Dermis blood vessel endothelial cell (primary cell): ENCODE measurements at places on chromosomes 1 and 21.
A peak's percentile ranks its signal among the peaks of the same experiment; 100 is the strongest.

GRCh38 chr1:34018285-34018684 is 146.7 kb downstream of the CSMD2 start:
- DNase-seq, result no peak

DNA sequence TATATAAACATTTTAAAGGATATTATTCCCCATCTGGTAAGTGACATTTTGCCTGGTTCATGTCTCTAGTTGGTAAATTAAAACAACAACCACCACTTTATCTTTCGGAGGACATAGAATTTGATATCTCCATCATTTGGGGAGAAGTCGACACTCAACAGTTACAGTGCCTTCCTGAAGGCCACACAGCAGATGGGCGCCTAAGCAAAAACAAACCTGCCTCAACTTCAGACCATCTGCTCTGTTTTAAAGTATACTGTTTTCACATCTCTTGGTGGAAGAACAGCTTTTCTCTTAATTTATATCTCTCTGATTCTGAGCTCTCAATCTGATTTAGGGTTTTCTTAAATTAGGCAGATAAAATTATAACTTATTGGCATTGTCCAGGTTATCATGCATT is 282.2 kb downstream of the RYR2 start:
- DNase-seq, result no peak

- DNase-seq, result no peak
Measured at GRCh38 chr21:45594721-45595489, 48.6 kb upstream of the PCBP3 start.

GRCh38 chr1:35535243-35535642 is 22.0 kb downstream of the KIAA0319L start:
- DNase-seq, result no peak

- DNase-seq, result no peak
Measured at GRCh38 chr1:77926561-77927357, 38.3 kb downstream of the NEXN start.

DNA sequence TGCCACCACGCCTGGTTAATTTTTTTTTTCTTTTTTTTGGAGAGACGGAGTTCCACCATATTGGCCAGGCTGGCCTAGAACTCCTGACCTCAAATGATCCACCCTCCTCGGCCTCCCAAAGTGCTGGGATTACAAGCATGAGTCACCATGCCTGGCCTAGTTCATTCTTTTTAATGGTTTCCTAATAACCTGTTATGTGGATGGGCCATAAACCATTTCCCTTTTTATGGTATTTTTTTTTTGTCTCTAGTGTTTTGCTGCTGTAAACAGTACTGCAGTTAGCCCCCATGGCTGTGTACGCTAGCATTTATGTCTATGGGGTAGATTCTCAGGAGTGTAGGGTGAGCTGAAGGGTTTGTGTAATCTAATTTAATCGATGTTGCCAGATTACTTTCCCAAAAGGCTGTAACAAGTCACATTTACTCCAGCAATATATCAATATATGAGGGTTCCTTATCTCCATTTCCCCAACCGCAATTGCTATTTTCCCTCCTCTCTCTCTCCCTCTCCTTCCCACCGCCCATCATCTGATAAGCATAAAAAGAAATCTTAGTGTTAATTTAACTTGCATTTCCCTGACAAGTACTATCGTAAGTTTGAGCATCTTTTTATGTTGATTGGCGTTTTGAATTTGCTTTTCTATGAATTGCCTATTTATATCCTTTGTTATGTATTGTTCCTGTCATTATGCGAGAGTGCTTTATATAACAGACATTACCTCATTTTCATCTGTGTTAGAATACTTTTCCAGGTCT is 28.7 kb downstream of the RCSD1 start:
- peak; percentile 27 for DNase-seq

DNA sequence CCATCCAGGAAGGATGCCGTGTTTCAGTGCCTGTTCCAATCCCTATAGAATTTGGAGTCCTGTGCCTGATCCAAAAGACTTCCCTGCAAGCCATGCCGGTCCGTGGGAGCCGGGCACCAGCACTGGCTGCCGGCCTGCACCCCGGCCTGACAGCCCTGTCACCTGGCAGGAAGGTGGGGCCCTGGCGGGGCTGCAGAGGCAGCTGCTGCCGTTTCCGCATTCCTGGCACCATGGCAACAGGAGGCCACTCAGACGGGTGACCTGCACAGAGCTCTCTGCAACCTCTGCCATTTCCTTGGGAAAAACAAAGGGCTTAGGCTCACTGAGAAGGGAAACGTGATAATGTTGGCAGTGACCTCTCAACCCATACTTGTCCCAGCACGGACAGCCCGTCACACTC is 63.2 kb upstream of the TMEM51 start:
- DNase-seq, result peak; percentile 83

- DNase-seq, result no peak
Measured at GRCh38 chr1:201039876-201040275, 16.4 kb upstream of the KIF21B start.

DNA sequence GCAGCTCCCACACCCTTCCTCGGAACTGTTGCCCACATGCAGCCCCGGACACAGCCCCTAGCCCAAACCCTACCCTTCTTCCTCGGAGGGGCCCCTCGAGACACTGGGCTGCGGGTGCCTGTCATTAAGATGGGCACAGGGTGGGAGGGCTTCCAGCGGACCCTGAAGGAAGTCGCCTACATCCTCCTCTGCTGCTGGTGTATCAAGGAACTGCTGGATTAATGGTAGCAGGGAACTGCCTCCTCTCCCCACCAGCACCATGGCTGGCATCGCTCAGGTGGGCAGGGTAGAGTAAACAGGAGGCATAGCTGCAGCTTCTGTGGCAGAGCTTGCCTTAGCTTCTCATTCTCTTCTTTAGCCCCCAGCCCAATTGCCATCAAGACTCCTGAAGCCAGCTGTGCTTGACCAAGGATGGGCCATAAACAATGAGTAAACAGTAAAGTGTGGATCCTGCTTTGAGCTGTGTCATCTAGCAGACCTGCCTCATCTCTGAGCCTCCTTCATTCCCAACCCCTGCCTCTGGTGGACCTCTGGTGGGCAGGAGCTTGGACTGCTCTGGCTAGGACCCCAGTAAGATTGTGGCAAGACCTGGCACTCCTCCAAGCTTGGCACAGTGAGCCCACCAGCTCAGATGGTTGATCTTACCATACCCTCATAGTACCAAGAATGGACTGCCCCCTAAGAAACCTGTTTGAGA is at the start of gene LENEP:
TSS of gene LENEP (plus strand) at position 15 of the 697 bp plus-strand sequence. CDS start at position 37, 22 bp downstream.
- no peak for DNase-seq

GRCh38 chr21:35940074-35940927 is 120.0 kb downstream of the SETD4 start:
- peak; percentile 88 for DNase-seq

GRCh38 chr1:41073971-41074370 is 52.4 kb upstream of the SLFNL1 start:
- peak; percentile 52 for DNase-seq

- DNase-seq, result no peak
Measured at GRCh38 chr1:31706384-31707058, 2.7 kb upstream of the COL16A1 start.

DNA sequence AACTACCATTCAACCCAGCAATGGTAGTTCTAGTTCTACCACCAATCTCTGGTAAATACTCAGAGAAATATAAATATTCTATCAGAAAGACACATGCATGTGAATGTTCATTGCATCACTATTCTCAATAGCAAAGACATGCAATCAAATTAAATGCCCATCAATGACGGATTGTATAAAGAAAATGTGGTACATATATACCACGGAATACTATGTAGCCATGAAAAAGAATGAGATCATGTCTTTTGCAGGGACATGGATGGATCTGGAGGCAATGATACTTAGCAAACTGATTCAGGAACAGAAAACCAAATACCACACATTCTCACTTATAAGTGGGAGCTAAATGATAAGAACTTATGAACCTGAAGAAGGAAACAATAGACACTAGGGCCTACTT is 37.5 kb upstream of the C1orf87 start:
- DNase-seq, result no peak

DNA sequence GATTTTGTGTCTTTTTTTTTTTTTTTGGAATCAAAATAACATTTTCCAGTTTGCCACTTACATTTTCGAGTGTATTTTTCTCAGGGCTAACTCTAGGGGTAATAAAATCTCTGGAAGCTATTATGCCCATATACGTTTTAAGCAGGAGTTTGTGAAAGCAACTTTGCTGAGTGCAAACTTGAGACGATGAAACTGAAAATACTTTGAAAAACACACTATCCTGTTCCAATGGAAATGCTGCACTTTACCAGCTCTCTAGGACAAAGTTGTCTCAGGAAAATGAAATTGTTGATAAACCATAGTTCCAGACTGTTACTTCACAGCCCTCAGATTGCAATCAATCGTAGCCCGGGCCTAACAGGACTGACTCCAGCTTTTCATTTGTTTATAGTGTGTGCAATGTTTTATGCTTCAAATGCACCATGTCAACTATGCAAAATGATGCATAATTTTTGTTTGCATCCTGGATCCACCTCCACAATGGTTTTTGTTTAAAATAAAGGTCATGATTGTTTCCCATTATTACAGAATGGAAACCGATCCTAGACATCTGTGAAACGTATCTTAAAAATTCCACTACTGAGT is 220.6 kb upstream of the PKN2 start:
- no peak for DNase-seq

DNA sequence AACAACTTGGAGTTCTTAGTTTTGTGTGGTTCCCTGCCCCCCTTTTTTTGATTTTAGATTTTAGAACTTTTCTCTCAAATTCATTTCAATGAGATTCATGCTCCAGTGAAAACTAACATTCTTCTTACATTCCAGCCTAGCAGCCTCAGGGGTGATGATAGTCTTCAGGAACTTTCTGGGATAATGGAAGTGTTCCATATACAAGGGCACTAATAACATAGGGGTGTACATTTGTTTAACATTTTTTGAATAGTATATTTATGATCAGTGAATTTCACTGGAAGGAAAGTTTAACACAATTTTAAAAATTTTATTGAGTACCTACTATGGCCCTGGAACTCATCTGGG is 61.4 kb upstream of the ZNF648 start:
- DNase-seq, result no peak

DNA sequence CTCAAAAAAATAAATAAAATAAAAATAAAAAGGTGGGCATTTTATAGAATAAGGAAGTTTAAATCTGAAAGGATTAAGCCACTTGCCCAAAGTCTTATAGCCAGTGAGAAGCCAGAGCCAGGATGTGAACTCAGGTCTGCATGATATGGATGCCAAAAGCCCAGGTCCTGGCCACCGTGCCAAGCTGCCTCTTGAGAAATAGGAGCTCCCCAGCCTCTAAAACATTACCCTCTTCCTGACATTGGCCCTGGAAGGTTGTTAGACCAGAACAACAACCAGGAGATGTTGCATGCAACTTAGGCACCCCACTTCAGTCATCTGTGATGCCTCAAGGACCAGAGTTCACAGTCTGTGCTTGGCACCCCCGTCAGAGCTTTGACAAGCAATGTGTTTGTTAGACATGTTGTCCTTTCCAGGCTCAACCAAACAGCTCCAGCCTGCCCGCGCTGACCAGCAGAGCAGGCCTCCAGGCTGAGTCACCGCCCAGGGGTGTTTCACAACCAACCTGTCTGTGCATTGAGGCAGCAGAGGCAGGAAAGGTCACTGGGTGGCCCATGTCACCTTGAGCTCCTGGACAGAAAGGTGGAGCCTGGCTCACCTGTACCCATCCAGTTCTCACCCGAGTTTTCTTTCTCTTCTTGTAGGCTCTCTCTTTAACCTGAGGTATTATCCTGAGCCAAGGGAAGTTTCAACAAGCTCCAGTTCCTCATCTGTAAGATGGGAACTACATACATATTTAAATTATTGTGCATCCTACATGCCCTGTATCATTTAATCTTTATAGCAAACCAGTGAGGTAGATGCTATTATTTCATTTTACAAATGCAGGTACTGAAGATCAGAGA is 14.9 kb upstream of the MED18 start:
- no peak for DNase-seq

DNA sequence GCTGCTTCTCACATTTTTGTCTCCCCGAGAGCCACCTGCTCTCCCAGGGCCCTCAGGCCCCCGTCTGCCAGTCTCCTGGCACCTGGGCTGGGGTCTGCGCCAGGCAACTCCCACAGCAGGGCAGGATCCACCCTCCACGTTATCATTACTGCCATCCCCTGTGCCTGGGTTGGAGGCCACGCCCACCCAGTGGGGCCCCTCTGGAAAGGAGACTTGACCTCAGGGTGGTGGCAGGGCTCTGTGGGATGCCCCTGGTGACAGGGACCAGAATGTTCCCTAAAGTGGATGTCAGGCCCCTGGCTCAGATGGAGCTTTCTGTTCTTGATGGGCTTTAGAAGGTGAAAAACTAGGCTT is 66.6 kb downstream of the SKI start:
- DNase-seq, result no peak

DNA sequence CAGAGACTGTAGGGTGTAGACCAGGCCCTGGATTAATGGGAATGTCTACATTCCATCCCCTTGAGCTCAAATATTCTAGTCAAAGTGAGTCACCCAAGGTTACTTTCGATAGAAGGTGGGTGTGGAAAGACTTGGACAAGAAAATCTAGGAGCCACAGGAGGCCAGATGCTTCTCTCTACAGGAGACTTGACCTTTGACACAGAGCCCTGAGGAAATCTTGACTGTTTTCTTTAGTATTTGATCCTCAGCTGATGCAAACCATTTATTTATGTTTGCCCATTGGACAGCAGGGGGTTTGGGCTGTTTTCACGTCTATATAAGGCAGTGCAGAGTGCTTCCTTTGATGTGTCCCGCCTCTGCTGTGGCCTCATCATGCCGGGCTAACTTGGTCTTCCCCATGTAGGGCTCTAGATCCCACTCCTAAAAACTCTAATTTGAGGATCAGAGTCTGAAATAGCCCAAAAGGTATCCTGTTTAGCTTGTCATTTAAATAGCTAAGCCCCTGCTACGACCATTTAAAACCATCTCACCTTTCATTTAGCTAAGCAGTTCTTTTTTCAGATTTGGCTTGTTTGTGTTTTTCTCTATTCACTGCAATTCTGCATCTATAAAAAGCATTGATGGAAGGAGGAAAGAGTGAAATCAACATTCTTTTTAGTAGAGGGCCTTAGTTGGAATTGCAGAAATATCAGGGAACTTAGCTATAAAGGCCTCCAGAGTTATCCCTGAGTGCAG is 15.5 kb upstream of the MAP3K7CL start:
- no peak for DNase-seq
